ENCODE measurements at places on chromosomes 5 and 9.
A peak's percentile ranks its signal among the peaks of the same experiment; 100 is the strongest.

DNA sequence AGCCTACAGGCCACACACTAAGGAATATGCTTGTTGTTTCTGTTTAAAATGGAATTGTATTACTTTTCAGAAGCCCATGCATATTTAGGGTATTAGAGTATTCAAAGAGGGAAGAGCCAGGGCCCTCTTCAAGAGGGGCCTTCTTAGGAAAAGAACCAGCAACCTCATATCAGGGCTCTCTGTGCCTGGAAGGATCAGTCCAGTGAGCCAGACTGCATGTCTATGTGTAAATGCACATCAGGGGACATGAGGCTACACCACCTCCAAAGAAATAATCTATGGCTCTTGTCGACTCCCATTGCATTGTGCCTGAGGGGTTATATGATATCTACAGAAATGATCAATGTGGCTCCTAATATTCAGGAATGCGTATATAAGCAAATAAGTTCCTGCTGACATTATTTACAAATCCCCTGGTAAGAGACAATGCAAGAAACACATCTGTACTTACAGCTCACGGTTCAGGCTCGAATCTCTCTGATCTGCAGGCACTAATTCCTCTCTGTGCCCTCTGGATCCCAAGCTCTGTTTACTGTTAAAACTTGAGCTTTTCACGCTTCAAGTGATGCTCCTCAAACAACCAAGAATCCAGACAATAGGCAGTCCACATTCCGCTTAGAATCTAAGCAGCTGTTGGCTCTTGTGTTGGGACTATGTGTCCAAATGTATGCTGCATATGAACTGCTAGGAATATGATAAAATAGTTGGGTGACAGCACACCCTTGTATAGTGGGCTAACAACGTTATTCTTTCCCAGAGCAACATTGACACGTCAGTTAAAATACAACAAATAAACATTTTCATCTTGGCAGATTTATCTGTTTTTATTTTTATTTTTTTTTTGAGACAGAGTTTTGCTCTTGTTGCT lies 150.2 kb upstream of the KLF9 start:
- DNase-seq = no peak

- DNase-seq = no peak
Observed at GRCh38 chr5:8094304-8094703, 225.4 kb downstream of the MTRR start.

GRCh38 chr9:81470864-81471263 lies 218.5 kb downstream of the TLE1 start:
- DNase-seq = no peak

DNA sequence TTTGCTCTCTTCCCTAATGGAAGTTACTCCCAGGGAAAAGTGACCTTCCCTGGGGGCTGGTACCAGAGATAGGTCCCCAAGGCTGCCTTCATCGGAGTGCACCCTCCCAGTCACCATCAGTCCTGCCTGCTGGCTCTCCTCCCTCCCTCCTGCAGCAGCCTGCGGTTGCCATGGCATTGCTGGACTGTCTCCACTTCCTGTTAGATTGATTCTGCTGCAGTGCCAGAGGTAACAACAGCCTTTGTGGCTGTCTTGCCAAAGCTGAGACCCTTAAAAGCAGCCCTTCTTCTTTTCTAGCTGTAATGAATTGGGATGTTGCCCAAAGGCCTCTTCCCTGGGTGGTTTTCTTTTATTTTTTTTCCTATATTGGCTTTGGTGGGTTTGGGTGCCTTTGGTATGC lies 78.1 kb upstream of the PRLR start:
- DNase-seq = peak; percentile 6

DNA sequence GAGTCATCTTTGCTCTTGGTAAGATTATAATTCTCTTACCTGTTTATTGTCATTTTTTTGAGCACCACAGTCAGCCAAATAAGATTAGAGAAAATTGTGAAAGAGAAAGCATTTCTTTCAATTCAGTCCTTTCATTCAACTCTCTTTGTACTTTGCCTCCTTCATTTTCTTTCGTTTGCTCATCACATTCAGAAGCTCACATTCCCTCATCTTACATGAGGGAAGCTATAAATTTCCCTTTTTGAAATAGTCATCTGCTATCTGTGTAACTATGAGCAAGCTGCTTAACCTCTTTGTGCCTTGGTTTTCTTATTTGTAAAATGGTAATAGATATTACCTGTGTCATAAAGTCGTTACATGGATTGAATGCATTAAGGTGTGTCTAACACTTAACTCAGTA lies 41.4 kb downstream of the PAM start:
- DNase-seq = no peak

DNA sequence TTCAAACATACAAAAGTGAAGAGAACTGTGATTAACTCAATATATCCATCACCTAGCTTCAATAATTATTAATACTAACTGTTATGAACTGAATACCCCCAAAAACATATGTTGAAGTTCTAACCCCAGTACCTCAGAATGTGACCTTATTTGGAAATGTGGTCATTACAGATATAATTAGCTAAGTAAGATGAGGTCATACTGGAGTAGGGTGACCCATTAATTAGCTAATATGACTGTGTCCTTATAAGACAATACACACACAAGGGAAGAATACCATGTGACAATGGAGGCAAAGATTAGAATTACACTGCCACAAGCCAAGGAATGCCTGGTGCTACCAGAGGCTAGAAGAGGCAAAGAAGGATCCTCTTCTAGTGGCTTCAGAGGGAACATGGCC lies 7.8 kb downstream of the RRAGA start:
- DNase-seq = no peak

- no peak for DNase-seq
Observed at GRCh38 chr5:135691044-135691443, 112.3 kb upstream of the CXCL14 start.

DNA sequence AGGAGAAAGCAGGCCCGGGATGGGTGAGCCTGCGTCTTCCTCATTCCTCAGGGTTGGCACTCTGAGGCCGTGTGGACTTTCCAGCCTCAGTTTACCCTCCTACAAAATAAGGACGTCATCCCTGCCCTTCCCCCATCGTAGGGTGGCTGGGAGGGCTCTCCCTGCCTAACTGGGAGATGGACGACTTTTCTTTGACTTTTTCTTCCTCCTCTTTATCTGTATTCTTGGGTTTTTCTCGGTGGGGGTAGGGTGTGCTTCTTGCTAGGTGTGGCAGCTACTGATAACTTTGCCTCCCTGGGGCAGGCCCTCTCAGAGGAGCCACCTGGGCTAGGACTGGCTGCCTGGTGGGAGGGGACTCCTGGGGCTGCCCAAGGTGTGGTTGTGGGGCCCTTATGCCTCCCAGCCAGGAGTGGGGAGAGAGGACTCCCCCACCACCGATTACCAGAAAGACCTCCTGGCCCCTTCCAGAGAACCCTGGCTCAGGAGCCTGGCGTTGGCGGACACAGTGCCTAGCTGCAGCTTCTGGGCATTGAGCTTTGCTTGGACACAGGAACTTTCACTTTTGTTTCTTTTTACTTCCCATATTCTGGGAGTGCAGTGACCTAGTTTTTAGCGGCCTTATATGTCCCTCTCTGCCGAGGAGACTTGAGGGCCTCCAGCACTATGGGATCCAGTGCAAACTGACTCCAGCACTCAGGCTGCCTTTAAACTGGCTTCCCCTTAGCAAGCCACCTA lies 6.1 kb downstream of the GLIPR2 start:
- no peak for DNase-seq

- no peak for DNase-seq
Observed at GRCh38 chr9:134424818-134425217, 98.6 kb downstream of the RXRA start.

DNA sequence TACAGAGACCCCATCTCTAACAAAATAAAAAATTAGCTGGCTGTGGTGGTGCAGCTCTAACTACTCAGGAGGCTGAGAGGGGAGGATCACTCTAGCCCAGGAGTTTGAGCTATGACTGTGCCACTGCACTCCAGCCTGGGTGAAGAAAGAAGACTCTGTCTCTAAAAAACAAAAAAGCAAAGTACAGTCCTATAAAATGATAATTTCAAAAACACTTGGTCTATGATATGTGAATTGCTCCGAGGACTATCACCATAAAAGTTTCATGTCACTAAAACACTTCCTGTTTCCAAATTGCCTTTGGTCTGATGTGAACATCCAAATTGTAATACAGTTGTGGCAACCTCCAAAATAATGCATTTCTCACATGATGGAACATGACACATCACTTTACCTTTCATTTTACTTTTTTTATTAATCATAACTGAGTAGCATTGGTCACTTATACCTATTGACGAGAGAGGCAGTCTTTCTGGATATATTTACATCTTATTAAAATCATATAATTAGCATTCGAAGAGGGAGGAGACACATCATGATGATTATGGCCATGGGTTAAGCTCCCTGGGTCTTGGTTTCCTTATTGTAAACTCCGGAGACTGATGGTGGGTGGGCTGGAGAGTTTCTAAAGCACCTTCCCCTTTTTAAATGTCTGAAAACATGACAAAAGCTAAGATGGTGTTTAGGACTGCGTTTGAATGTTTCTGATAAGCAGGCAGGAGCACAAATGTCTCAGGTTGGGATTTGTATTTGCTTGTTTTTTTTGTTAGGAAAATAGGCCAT lies 25.8 kb upstream of the CD180 start:
- no peak for DNase-seq

DNA sequence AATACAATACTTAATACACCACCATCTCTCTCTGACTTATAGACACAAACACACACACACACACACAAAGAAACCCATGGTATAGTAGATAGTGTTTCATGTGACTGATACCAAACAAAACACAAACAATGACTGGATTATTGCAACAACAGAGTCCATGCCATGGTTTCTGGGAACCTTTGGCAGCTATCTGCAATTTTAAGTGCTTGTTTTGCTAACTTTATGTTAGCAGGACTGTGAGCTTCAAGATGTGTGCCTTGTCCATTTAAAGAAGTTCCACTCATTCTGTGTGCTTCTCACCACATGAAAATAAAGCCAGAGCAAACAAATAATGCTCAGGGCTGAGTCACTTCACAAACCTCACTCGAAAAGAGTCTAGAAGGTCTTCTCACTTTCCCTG lies 15.1 kb upstream of the LURAP1L start:
- DNase-seq = no peak

DNA sequence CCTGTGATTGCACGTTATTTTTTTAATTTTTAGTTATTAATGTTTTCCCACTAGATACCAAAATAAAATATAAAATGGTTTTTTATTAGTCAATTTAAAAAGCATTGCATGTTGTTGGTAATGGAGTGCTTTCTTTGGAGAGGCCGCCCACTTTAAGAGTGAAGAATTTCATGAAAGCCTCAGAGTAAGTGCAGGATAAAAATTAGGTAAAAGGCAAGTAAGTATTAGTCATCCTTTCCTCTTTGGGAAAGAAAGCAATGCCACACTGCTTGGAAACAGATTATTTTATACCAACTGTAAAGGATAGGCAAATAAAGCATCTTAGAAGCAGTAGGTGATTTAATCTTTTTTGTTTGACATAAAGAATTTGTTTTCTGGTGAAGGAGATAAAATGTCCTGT lies 62.9 kb downstream of the HSD17B4 start:
- peak; percentile 31 for DNase-seq

- peak; percentile 35 for DNase-seq
Observed at GRCh38 chr9:132622159-132622558, 39.8 kb downstream of the BARHL1 start.

GRCh38 chr5:157865781-157866180 lies 6.8 kb upstream of the CLINT1 start:
- no peak for DNase-seq

GRCh38 chr5:133285583-133286021 lies 233.8 kb downstream of the HSPA4 start:
- peak; percentile 78 for DNase-seq

DNA sequence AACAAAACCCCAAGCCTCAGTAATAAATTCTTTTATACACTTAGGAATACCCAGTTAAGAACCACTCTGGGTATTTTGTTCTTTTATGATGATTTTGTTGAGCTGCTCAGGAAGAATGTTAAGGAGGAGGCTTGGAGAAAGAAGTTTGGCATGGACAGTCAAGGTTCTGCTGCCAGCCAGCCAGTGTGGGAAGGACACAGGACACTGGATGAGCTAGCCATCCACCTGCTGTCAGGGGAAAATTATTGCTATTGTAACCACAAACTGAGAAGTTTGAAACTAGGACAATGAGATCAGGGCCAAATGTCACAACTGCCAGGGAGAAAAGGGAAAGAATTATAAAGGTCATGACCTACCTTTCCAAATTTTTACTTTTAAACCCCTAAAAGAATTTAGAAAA lies 25.9 kb upstream of the ADAMTSL1 start:
- no peak for DNase-seq

- DNase-seq = no peak
Observed at GRCh38 chr5:67619235-67619634, 422.6 kb upstream of the CD180 start.

- no peak for DNase-seq
Observed at GRCh38 chr5:54539001-54539400, 21.4 kb downstream of the SNX18 start.

DNA sequence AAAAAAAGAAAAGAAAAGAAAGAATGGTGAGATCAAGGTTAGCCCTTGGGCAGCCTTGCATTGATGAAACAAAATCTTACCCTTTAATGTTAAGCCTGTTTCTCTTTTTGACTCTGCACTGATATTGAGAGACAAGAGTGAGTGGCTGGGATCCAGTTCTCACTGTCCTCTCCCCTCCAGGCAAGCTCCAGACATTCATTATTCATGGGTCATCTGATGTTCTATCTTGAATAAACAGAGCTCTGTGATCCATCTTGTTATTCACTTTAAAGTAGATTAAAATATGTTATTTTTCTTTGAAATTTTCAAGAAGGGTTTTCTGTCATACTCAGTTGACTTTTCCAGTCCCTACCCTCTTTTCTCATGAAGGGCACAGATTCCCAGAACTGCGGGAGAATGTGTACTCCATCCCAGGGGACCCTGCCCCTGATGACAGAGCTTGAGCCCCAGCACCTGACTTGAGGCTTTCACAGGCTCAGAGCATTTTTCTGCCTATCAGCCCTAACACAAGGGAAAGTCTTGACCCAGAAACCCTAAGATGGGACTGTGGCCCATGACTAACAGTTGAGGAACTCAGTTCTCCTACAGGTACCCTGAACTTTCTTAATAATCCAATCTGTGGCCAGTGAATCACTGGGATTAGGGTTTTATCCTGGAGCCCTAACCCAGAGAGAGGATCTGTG lies 24.1 kb downstream of the ACTL7B start:
- DNase-seq = peak; percentile 39

GRCh38 chr9:101226803-101227202 lies 158.0 kb downstream of the BAAT start:
- DNase-seq = no peak

GRCh38 chr9:14418941-14419937 lies 105.3 kb upstream of the NFIB start:
- no peak for DNase-seq

GRCh38 chr5:102764381-102765004 lies 9.4 kb downstream of the PAM start:
- DNase-seq = no peak

DNA sequence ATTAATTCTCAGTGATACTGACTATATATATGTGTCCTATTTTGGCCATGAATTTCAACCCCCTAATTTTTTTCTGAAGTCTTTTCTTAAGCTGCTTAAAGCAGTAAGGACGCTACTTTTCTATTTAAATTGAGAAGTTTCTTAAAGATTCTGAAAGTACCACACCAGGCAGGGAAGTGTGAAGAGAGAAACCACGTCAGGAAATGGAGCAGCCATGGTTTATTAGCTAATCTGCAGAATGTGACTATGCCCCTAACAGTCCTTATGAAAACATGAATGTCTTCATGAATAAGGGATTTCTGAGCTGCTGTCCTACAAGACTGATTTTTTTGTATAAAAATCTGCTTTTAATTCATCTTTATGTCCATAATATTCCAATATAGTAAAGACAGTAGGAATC lies 1724.3 kb upstream of the C9orf72 start:
- no peak for DNase-seq

- peak; percentile 83 for DNase-seq
Observed at GRCh38 chr9:97518909-97519307, 17.4 kb downstream of the TMOD1 start.

All from HT1080 (cell line).